Activated CD8-positive, alpha-beta memory T cell treated with anti-CD3 and anti-CD28 coated beads, Interleukin-2, amount 50 U/mL, for 4 hours (primary cell): ENCODE measurements at places on chromosomes 7 and 10.
A peak's percentile ranks its signal among the peaks of the same experiment; 100 is the strongest.

- DNase-seq: no peak
Observed at GRCh38 chr7:12783421-12784095, 96.1 kb downstream of the ARL4A start.

GRCh38 chr7:131803816-131804215, 247.4 kb upstream of the PODXL start:
- DNase-seq: no peak

DNA sequence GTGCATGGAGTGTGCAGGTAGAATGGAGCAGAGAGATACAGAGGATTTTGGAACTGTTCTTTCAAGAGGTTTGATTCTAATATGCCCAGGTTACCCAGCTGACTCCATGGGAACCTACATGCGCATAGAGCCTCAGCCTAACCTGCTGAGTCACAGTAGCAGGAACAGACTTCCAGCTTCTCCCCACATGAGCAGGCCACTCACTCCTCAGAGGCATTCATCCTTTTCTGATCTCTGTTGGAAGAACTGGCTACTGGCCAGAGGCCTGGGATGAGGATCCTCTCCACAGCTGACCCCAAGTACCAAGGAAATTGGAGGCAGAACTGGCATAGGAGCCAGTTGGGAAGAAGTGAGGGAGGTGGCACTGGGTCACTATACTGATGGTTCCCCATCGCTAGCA, 17.9 kb upstream of the CCSER2 start:
- DNase-seq: no peak

GRCh38 chr10:6507311-6507710, 72.8 kb downstream of the PRKCQ start:
- no peak for DNase-seq

- DNase-seq: no peak
Observed at GRCh38 chr7:140026935-140027334, 35.8 kb downstream of the PARP12 start.

DNA sequence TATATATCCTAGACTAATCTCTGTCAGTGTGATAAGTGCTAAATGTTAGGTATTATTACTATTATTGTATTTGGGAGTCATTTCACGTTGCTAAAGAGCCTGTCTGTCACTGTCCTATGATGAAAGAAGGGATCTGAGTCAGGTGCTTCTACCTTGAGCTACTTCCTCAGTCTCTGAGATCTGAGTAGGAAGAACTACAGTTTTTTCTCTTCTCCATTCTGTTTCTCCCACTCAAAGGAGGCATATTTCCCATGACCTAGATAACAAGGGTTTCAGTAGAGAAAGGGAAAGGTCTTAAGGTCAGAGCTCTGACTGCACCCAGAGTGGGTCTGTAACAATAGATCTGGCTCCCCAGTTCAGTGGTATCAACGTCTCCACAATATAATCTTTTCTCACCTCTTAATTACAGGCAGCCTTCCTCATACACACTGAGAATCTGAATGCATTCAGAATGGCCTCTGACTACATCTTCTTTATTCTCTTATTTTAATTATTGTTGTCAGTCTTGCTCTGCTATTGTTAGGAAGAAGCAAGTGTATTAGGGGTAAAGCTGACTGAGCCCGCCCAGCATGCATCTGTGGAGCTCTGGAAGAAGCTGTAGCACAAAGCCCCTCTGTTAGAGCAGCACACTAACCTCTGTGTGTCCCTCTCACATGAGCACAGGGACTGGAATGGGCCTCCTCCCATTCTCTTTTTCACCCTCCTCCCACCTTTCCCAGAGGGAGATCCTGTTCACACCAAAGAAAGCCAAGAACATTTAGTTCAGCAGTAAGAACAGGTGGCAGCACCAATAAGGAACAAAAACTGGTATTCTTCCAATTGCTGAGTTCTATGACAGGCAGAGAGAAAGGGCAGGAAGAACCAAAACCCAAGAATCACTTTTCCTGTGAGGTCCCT, 38.1 kb downstream of the USP54 start:
- DNase-seq: no peak

GRCh38 chr10:23696476-23696875, 257.6 kb downstream of the OTUD1 start:
- no peak for DNase-seq

DNA sequence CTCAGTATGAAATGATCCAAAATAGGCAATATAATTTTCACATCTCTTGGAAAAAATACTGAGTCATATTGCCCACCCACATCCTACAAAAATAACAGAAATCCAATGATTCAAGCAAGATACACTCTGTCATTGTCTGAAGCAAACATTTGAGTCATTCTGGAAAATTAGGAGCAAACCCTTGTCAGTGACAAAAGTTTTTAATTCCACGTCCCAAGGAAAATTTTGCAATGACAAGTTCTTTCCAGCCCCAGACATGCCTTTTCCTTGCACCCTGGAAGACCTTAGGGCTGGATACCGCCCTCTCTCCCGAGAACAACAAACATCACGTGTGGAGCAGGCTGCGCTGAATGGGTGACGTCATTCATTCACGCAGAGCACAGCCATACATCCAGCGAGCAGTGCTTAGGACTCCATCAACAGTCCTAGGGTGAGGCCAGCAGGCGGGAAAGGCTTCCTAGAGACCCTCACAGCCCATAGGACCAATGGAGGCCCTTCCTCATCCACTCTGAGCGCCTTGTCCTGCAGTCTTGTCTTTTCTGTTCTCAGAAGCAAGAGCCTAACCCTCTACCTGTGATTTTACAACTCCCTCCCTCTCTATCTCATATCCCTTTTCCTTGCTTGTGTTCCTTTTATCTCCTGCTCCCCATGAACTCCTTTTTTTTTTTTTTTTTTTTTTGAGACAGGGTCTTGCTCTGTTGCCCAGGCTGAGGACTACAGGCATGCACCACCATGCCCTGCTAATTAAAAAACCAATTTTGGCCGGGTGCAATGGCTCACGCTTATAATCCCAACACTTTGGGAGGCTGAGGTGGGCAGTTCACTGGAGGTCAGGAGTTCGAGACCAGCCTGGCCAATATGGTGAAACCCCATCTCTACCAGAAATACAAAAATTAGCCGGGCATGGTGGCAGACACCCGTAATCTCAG, 23.5 kb upstream of the KDM7A start:
- DNase-seq: no peak

- no peak for DNase-seq
Observed at GRCh38 chr10:42477170-42477569, 161.2 kb downstream of the ZNF33B start.

- no peak for DNase-seq
Observed at GRCh38 chr10:49143249-49143648, 9.4 kb upstream of the FAM170B start.

- DNase-seq: no peak
Observed at GRCh38 chr7:67512481-67512880, 515.8 kb downstream of the TYW1 start.

- no peak for DNase-seq
Observed at GRCh38 chr10:105973360-105973759, 1191.1 kb downstream of the SORCS1 start.

DNA sequence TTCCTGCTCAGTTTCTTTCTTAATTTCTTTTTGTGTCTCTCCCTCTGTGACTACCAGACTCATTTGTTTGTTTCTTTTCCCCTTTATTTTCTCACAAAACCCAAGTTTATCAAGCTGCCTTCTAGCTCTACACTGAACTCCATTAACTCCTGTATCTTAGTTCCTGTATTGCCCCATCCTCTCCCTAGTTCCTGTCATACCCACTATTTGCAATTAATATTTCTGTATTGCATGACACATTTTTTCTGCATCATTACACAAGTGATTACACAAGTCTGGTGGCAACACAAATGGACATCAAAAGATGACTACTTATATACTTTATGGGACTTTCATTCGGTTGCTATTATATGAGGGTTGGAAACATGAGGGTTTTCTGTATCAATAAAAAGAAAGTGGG, 26.9 kb upstream of the OR9A4 start:
- no peak for DNase-seq

DNA sequence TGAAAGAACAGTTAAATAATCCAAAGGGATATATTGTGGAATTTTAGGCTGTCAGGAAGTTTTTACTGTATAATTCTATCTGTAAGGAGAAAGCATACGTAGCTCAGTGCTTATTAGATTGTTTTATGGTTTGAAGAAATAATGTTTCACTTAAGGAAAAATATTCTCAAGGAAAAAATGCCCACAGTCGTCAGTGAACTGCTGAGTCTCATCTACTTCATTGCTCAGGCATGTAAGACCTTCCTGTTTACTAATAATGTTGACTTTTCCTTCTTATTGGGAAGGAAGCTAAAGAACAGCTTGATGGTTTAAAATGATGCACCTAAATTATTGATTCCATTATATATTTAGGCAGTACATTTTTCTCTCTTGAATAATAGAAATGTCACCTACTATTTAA, 304.2 kb downstream of the SDK1 start:
- DNase-seq: no peak

DNA sequence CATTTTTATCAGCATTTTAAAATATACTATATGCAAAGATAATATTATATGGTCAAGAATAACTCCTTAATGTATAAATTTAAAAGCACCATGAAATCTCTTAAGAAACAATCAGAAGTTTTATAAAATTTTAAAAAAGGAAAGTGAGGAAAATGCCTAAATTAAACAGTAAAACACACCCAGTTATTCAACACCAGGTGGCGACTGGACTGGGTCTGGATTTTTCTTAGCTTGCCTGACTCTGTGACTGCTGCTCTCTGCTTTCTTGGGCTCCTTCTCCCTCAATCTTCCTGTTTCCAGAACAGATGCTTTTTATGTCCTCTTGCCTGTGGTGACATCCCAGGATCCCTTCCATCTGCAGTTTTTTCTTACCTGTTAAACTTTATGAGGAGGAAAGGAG, 200.3 kb downstream of the BICC1 start:
- no peak for DNase-seq

GRCh38 chr7:22452142-22452959, 47.6 kb downstream of the STEAP1B start:
- DNase-seq: no peak

GRCh38 chr7:2870471-2870931, 26.4 kb upstream of the GNA12 start:
- DNase-seq: no peak

DNA sequence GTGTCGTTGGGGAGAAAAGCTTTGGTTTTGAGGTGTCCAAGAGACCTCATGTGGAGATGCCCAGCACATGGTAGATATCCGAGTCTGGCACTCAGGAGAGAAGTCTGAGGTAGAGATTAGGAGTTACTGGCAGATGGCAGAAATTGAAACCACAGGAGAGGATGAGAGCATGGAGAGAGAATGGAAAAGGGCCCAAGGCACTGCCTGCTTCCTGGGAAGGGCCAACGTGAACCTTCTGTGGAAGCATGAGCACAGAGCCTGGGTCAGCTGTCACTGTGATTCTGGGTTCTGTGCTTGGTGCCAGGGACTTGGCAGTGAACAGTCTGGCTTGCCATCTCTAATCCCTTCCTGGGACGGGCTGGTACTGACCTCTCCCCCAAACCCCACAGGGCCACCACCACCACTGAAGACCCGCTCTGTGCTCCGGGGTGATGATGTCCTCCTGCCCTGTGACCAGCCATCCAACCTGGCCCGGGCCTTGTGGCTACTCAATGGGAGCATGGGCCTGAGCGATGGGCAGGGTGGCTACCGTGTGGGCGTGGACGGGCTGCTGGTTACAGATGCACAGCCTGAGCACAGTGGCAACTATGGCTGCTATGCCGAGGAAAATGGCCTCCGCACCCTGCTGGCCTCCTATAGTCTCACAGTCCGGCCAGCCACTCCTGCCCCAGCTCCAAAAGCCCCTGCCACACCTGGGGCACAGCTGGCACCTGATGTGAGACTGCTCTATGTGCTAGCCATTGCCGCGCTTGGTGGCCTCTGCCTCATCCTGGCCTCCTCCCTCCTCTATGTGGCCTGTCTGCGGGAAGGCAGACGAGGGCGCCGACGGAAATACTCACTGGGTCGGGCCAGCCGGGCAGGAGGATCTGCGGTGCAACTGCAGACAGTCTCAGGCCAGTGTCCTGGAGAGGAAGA, 4.1 kb downstream of the MRPL43 start:
- DNase-seq: no peak

- DNase-seq: no peak
Observed at GRCh38 chr7:49563693-49564378, 209.6 kb upstream of the VWC2 start.

DNA sequence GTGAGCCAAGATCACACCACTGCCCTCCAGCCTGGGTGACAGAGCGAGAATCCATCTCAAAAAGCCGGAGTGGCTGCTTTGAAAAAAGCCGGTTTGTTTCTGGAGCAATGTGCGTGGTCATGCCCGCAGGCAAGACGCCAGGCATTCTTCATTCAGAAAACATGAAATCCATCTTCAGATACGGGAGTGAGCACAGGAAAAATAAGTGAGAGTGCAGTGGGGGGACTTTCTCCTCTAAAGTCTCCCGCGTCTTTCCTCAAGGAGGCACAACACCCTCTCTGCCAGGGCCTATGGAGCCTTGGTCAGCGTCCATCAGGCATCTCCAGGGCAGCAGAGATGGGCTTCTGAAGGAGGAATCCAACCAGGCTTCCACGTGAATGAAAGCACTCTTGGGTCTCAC, 62.3 kb upstream of the DGKI start:
- no peak for DNase-seq

- peak; percentile 68 for DNase-seq
Observed at GRCh38 chr10:12042409-12042796, 206 bp downstream of the UPF2 start.

DNA sequence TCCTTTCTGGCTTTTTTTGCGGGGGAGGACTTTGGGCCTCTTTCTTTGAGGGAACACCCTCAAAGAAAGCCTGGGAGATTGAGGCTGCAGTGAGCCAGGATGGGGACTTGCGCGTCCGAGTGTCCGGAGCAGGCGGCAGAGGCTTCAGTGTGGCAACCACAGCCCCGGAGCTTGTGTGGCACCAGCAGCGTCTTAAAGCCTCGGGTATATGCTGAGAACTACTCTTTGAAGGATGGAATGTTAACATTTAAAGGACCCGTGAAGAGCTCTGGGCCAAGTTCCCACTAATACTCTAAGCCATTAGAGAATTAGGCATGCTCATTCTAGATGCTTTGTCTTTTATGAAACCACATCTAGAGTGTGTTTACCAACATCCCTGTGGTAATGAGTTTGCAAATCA, 168.2 kb downstream of the SEPTIN7 start:
- no peak for DNase-seq

GRCh38 chr7:1918063-1918645, 248.1 kb downstream of the ELFN1 start:
- no peak for DNase-seq

DNA sequence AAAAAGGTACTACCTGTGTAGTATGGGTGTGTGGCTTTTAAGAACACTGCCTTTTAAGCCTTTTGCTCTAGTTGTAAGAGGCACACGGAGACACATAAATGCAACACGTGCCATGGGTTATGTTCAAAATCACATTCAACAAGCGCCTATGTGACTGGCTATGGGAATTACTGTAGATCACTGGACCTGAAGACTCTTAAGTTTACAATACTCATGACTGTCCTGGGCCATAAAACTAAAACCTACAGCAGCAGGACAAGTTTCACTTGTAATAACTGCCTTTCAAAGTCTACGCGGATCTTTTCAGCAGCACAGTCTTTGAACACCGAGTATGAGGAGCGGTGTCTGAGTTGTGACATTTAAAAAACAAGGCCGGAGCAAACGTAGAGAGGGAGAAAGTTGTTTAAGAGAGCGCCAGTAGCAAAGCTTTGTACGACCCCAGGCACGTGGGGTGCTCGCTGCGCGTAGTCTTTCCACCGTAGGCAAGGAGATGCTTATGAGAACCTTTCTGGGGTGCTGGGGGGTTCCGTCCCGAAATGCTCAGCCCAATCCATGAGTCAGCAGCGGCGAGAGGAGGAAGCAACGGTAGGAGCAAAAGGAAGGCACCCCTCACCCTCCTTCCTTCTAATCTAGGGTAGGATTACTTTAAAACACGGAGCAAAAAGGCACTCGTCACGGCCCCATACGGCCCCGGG, 662 bp downstream of the DNAJC2 start:
- peak; percentile 54 for DNase-seq

GRCh38 chr7:139855498-139856270, 26.6 kb downstream of the TBXAS1 start:
- no peak for DNase-seq
